ENCODE measurements at places on chromosomes 3 and 15. TPM values are rescaled to one million over a fixed set of nuclear protein-coding genes. Genes with fewer than 3 reads are reported as not detected.

GRCh38 chr3:13563911-13564310, 15.0 kb downstream of the FBLN2 start:
- H3K4me3 ChIP-seq = no peak overlapping the region
- no peaks in the 10 kb centered on the region for H3K36me3 ChIP-seq
- H3K27me3 ChIP-seq = no peaks in the 10 kb centered on the region
- H3K4me1 ChIP-seq = no peaks in the 10 kb centered on the region
- no peak overlapping the region for H3K27ac ChIP-seq
- DNase-seq = no peak

COL8A1 gene
- total RNA-seq = 84.8 TPM

DNA sequence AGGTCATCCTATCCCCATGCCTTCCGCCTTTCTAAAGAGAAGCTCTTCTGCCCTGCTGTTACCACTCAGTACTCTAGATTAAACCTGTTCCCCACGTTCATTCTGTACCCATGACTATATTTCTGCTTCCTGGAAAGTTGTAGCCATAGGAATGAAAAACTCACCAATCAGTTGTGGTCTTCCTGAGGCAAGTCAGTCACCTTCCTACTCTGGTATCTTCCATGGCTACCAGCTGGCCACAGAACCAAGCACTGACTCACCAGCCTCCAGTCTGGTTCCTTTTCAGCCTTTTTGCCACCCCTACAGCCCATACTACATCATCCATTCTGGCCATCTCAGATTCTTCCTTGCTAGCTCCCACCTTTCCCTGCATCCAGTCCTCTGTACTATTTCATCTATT, 46.4 kb downstream of the TMEM44 start:
- H3K4me1 ChIP-seq = peaks cover 12% of the 10 kb centered on the region
- no peak overlapping the region for H3K4me3 ChIP-seq
- no peak for DNase-seq
- peak overlapping the region; percentile 11 for H3K27ac ChIP-seq
- H3K36me3 ChIP-seq = no peaks in the 10 kb centered on the region

- H3K4me3 ChIP-seq = no peak overlapping the region
- DNase-seq = no peak
- no peaks in the 10 kb centered on the region for H3K36me3 ChIP-seq
- peak overlapping the region; percentile 36 for H3K27ac ChIP-seq
- no peaks in the 10 kb centered on the region for H3K27me3 ChIP-seq
These were observed 1.1 kb upstream of the HAPLN3 start for GRCh38 chr15:88896333-88897033.

TRH gene
- total RNA-seq = 0.22 TPM

ISL2 gene
- not detected for total RNA-seq

- no peak for DNase-seq
- H3K4me3 ChIP-seq = no peak overlapping the region
- no peaks in the 10 kb centered on the region for H3K36me3 ChIP-seq
- no peak overlapping the region for H3K27ac ChIP-seq
- H3K27me3 ChIP-seq = no peaks in the 10 kb centered on the region
- H3K4me1 ChIP-seq = no peaks in the 10 kb centered on the region
These were observed 91.1 kb downstream of the TRIM42 start for GRCh38 chr3:140768941-140769340.

CATSPER2 gene
- total RNA-seq = 6.7 TPM

DNA sequence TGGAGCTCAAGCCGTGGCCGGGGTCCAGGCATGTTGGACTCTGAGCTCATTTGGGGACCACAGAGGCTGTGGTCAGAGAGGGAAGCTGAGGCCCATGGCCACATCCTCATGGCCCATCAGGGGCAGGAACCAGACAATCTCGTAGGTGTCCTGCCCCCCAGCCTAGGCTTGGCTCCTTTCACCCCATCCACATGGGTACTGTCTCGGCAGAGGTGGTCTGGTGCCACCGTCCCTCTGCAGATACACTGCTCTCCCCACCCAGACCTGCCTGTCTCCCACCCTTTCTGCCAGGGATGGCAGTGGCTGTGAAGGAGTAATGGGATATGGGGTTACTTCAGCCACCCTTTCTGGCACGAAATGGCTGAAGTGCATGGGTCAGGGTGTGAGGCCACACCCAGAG, 7.9 kb downstream of the PRSS50 start:
- H3K36me3 ChIP-seq = no peaks in the 10 kb centered on the region
- no peaks in the 10 kb centered on the region for H3K4me1 ChIP-seq
- H3K27me3 ChIP-seq = no peaks in the 10 kb centered on the region
- H3K4me3 ChIP-seq = no peak overlapping the region

DNA sequence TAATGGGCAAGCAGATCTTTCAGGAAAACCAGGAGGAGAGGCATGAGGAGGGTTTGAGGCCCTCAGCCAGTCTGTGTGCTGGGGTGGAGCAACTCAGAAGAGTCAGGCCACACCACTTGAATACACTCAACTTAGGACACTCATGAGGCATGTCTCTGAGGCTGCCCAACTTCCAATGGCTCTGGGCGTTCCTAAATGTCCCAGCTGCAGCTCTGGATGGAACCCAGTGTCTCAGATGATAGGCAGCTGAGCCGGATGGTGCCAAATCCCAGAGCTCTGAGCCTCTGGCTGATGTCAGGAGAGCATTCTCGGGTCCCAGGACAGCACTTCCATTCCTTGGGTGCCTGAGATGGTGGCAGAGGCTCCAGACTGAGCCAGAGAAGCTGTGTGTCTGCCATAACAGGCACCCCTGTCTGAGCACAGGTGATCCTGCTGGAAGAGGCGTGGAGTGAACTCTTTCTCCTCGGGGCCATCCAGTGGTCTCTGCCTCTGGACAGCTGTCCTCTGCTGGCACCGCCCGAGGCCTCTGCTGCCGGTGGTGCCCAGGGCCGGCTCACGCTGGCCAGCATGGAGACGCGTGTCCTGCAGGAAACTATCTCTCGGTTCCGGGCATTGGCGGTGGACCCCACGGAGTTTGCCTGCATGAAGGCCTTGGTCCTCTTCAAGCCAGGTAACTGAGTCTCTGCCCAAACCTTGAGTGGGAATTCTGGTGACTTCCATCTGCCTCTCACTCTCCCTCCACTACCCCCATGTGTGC, 2.8 kb downstream of the NR2E3 start:
- H3K36me3 ChIP-seq = no peaks in the 10 kb centered on the region
- no peaks in the 10 kb centered on the region for H3K4me1 ChIP-seq
- DNase-seq = no peak

GRCh38 chr3:16179771-16180736, 5.6 kb downstream of the GALNT15 start:
- H3K27ac ChIP-seq = no peak overlapping the region
- H3K36me3 ChIP-seq = no peaks in the 10 kb centered on the region
- DNase-seq = no peak
- peaks cover 2% of the 10 kb centered on the region for H3K4me1 ChIP-seq
- H3K4me3 ChIP-seq = no peak overlapping the region

DNA sequence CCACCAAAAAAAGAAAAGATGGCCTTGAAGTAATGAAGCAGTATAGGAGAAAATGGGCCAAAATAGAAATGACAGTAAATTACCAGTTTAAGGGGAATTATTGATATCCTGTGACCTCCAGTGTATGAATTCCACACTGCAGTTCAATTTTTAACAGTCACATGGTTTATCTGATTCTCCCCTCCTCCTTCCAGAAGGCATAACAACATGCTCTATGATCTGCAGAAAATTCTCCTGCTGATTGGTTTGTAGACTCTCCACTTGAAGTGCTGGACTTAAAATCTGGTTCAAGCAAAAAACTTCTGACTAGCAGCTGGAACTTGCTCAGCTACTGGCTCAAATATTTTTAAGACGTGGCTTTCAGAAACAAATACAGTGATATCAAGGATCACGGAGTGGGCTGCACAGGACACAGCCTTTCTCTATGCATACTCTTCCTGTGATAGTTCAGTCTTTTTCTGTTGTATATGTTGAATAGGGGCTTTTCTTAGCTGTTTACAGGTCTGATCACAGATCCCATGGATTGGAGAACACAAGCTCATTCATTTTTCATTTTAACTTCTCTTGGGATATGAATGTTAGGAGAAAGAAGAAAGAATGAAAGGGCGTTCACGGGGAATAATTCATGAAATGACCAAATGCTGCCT, 211.5 kb downstream of the LSAMP start:
- no peak overlapping the region for H3K27ac ChIP-seq
- no peak overlapping the region for H3K4me3 ChIP-seq
- H3K36me3 ChIP-seq = no peaks in the 10 kb centered on the region
- H3K4me1 ChIP-seq = no peaks in the 10 kb centered on the region

DNA sequence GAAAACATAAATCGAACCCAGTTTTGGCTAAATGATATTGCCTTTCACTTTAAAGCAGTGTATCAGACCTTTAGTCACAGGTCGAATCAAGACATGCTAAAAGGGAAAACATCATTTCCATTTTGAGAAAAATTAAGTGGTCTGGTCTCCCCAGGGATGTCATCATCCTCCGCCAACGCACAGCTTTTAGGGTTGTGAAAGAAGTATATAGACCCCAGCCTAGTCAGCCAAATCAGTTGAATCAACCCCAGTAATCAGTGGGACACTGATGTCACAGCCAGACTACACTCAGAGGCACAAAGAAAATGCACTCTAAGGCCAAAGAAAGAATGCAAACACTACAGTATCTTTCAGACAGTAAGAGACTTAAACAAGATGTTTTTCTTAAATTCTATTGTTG, 187.4 kb downstream of the ZIC4 start:
- H3K4me1 ChIP-seq = no peaks in the 10 kb centered on the region
- H3K4me3 ChIP-seq = no peak overlapping the region
- H3K27me3 ChIP-seq = no peaks in the 10 kb centered on the region
- H3K27ac ChIP-seq = no peak overlapping the region

MELTF gene
- total RNA-seq = 5.7 TPM

- peak overlapping the region; percentile 27 for H3K27ac ChIP-seq
- peaks cover 6% of the 10 kb centered on the region for H3K4me1 ChIP-seq
- peak; percentile 88 for DNase-seq
- H3K36me3 ChIP-seq = no peaks in the 10 kb centered on the region
- H3K27me3 ChIP-seq = no peaks in the 10 kb centered on the region
These were observed 178.2 kb upstream of the LPP start for GRCh38 chr3:187975561-187976364.

DNA sequence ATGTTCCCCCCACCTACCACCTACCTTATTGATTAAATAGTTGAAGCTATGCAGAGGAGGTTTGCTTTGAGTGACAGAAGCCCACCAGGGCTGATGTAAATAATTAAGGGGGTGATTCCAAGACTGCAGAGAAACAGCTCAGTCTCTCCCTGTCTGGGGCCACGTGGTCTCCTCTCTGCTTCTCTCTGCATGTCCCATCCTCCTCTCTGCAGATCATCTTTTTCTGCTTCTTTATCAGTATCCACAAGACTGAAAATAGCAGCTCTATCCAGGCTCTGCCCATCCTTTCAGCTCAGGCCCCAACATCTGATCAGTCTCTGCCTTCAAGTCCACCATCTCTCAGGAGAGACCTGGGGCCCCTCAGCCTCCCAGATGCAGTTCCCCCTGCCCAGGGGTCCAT, 110.8 kb downstream of the ANP32A start:
- no peak overlapping the region for H3K4me3 ChIP-seq
- DNase-seq = no peak
- H3K27me3 ChIP-seq = no peaks in the 10 kb centered on the region
- peaks cover 5% of the 10 kb centered on the region for H3K4me1 ChIP-seq
- no peak overlapping the region for H3K27ac ChIP-seq

GP9 gene
- total RNA-seq = not detected

SLC28A2 gene
- total RNA-seq = not detected

DNA sequence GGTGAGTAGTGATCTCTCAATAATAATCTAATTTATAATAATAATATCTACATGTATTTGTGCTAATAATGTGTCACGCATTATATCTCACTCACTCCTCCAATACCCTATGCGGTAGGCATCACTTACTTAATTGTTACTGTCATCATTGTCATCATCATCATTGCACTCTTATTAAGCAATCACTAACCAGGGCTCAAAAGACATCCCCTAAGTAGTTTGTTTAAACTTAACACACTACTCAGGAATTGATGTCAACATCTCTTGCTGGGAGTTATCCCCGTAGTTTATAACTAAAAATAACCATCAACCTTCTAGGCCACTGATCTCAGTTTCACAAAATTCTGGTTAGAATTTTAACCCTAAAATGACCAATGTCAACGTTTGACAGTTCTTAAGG, 56.8 kb upstream of the ICE2 start:
- no peak for DNase-seq
- H3K4me1 ChIP-seq = no peaks in the 10 kb centered on the region
- H3K27ac ChIP-seq = no peak overlapping the region
- H3K4me3 ChIP-seq = no peak overlapping the region

GRCh38 chr3:99845331-99845730, 27.7 kb downstream of the CMSS1 start:
- H3K4me3 ChIP-seq = no peak overlapping the region
- H3K4me1 ChIP-seq = no peaks in the 10 kb centered on the region
- H3K27me3 ChIP-seq = no peaks in the 10 kb centered on the region
- no peak overlapping the region for H3K27ac ChIP-seq

DNA sequence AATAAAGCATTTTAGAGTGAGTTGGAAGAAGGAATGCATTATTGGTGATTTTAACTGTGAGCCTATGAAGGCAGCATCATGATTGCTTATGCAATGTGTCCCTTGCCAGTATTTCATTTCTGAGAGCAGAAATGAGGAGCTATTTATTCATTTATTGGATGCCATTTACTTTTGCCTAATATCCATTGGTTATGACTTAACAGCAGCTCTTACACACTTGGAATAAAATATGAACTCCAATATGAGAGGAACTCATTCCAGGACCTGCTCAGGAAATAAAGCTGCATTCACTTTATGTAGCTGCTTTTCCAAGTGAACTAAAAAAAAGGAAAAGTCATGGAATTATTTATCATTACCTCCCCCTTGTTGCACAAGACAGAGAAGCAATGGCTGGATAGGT, 280.1 kb downstream of the LRTM1 start:
- no peak overlapping the region for H3K4me3 ChIP-seq
- no peak for DNase-seq
- no peaks in the 10 kb centered on the region for H3K36me3 ChIP-seq

- H3K36me3 ChIP-seq = peaks cover 18% of the 10 kb centered on the region
- no peaks in the 10 kb centered on the region for H3K27me3 ChIP-seq
- H3K4me3 ChIP-seq = no peak overlapping the region
- peak; percentile 51 for DNase-seq
These were observed 31.6 kb upstream of the SEMA3F start for GRCh38 chr3:50123394-50124051.

DNA sequence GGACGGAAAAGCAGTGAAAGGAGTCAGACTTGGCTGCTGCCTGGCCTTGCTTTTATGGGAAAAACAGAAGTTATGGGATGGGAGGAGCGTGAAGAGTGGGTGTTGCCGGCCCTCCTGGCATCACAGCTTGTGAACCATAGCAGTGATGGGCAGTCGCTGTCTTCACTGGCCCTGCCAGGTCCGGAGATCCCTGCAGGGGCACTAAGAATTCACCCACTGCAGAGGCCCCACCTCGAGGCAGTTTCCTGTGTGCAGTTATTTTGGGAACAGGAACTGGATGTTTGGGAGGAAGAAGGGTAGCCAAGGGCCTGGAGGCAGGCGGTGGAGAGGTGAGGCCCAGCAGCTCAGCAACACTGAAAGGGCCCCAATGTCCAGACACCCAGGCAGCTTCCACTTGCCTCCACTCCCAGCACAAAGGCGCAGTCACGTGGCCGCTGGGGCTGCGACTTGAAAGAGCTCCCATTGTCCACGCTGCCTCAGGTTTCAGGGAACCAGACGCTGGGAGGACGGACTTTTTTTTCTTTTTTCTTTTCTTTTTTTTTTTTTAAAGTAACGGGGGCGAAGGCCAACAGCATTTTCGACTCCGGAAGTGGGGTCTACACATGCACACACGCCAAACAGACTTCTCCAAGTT, 255.6 kb downstream of the ZNF621 start:
- no peaks in the 10 kb centered on the region for H3K27me3 ChIP-seq
- peak; percentile 79 for DNase-seq
- H3K36me3 ChIP-seq = no peaks in the 10 kb centered on the region
- H3K4me1 ChIP-seq = peaks cover 22% of the 10 kb centered on the region

ABI3BP gene
- total RNA-seq = 68.7 TPM

BUB1B gene
- 2.1 TPM for total RNA-seq

Measured in thyroid gland (tissue), 4 donors.